K562 (cell line): ENCODE measurements at places on chromosomes 5 and 9.

GRCh38 chr9:6567140-6567591, 78.4 kb downstream of the GLDC start:
- no peaks in the 10 kb centered on the region for H3K36me3 ChIP-seq
- H3K27ac ChIP-seq, result no peak overlapping the region; the same call in 2 of the 3 replicates
- H3K27me3 ChIP-seq, result no peaks in the 10 kb centered on the region; the same call in 2 of the 3 replicates
- H3K4me3 ChIP-seq, result no peak overlapping the region

- H3K27me3 ChIP-seq, result no peaks in the 10 kb centered on the region; the same call in 2 of the 3 replicates
- H3K4me3 ChIP-seq, result no peak overlapping the region
- no peaks in the 10 kb centered on the region for H3K36me3 ChIP-seq
- H3K4me1 ChIP-seq, result no peaks in the 10 kb centered on the region
- DNase-seq, result no peak
- no peak overlapping the region for H3K27ac ChIP-seq
Observed at GRCh38 chr9:135736272-135736978, 34.4 kb downstream of the KCNT1 start.

GRCh38 chr9:19154135-19154612, 26.9 kb upstream of the PLIN2 start:
- peaks cover 20% of the 10 kb centered on the region; the same call in 2 of the 3 replicates for H3K4me1 ChIP-seq
- no peak overlapping the region for H3K4me3 ChIP-seq

DNA sequence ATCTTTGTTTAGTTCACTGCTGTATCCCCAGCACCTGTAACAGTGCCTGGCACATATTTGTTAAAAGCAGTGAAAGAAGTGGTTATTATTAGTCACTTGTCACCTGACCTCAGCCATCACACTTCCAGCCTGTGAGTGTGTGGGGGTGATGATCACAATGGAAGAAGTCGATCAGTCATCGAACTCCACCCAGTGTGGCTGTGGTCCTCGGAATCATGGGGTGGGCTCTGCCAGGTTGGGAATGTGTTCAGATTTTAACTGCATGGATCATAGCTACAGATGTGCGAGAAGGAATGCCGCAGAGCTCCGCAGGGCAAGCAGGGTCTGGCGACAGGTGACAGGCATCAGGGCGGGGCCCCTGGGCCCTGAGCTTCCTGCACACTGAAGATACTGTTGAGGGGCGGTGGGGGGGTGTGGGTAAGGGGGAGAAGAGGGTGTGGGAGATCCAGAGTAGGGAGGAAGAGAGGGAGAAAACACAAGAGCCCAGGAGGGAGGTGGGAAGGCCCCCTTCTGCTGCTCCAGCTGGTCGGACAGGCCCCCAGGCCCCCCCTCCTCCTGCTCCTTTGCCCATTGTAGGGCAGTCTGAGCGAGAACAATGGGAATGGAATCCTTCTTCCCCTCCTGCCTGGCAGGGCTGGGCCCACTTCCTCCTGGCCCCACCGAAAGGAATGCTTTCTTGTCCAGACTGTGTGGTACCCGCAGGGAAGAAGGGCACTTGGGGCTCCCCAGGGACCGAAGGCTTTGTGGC, 89.6 kb downstream of the SPRY4 start:
- H3K27me3 ChIP-seq, result peaks cover 23% of the 10 kb centered on the region
- H3K4me3 ChIP-seq, result no peak overlapping the region
- no peaks in the 10 kb centered on the region for H3K4me1 ChIP-seq
- no peak overlapping the region for H3K27ac ChIP-seq
- no peak for DNase-seq
- no peaks in the 10 kb centered on the region for H3K36me3 ChIP-seq

- H3K27ac ChIP-seq, result no peak overlapping the region
- no peaks in the 10 kb centered on the region for H3K36me3 ChIP-seq
- no peaks in the 10 kb centered on the region for H3K27me3 ChIP-seq
- no peak for DNase-seq
Observed at GRCh38 chr5:169547508-169547907, 36.1 kb upstream of the SPDL1 start.

- H3K4me1 ChIP-seq, result no peaks in the 10 kb centered on the region
- no peak overlapping the region for H3K27ac ChIP-seq
- no peaks in the 10 kb centered on the region for H3K27me3 ChIP-seq
- H3K4me3 ChIP-seq, result no peak overlapping the region
- H3K36me3 ChIP-seq, result no peaks in the 10 kb centered on the region
Observed at GRCh38 chr5:9720361-9720760, 90.2 kb upstream of the TAS2R1 start.

DNA sequence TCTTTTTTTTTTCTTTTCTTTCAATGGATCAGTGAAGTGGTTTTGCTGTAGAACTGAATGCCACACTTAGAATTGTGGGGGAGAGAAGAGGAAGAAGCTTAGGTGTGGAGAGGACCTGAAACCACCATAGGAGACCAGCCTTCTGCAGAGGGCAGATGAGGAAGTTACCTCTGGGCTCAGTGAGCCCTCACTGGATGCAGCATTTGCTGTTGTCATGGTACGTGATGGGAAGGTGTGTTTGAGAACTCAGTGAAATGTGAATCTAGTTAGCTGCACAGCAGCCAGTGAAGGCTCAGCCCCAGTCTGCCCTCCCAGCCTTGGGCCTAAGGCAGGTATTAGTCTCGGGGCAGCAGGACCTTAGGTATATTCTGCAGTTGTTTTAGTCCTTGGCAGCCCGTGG, 17.5 kb downstream of the CYFIP2 start:
- H3K4me1 ChIP-seq, result no peaks in the 10 kb centered on the region
- no peaks in the 10 kb centered on the region for H3K36me3 ChIP-seq

DNA sequence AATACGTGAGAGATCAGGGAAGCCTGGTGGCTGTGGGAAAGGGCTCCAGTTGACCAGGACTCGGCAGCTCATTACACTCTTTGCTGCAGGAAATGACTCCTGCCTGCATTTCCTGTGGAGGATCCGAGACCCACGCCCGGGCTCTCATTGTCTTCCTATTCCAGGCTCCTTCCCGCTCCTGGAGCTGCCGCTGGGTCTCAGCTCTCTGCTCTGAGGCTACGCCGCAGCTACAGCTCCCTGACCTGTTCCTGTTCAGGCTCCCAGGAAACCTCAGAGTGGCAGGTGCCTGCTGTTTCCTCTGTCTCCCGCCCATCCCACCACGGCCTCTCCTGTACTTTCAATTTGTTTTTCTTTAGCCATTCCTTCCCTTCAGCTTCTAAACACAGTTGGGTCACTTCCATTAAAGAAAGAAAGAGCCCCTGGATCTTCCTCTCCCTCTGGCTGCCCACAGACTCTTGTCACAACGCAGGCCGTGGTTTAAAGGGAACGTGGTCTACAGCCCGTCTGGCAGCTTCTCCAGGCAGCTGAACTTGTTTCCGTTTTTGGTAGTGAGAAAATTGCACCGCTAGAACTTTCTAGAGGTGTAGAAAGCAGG, 71.5 kb downstream of the IL6ST start:
- peaks cover 33% of the 10 kb centered on the region for H3K27me3 ChIP-seq
- H3K4me3 ChIP-seq, result peak overlapping the region; percentile 20; the same call in 1 of the 2 replicates
- H3K36me3 ChIP-seq, result no peaks in the 10 kb centered on the region
- no peak for DNase-seq
- H3K27ac ChIP-seq, result no peak overlapping the region

- H3K27me3 ChIP-seq, result no peaks in the 10 kb centered on the region
- H3K27ac ChIP-seq, result no peak overlapping the region
- H3K4me3 ChIP-seq, result no peak overlapping the region
- no peaks in the 10 kb centered on the region for H3K4me1 ChIP-seq
- H3K36me3 ChIP-seq, result no peaks in the 10 kb centered on the region
Observed at GRCh38 chr5:107831612-107832395, 161.1 kb upstream of the EFNA5 start.

DNA sequence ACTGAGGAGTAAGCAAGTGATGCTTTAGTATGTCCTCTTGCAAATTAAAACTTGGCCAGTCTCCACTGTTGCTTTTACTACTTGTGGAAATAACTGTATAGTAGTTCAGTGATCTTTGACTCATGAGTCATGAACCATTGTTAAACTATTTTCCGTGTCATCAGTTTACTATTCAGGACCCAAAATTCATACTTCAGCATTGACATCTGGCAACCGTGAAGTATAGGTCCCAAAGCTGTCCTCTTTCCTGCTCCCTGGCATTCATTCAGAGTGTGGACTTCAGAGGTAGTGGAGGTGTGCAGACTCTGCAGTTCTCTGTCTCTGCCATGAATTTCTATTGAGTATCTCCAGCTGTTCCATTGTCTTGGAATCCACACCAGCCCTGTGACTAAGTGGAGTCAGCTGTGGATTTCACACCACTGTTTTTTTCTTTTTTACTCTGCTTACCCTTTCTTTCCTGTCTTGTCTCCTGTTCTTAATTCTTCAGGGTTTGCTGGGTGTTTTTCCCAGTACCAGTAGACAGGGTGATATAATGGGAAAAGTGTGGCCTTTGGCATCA, 7.5 kb downstream of the TDRD7 start:
- H3K27me3 ChIP-seq, result no peaks in the 10 kb centered on the region
- H3K36me3 ChIP-seq, result no peaks in the 10 kb centered on the region
- no peak overlapping the region for H3K4me3 ChIP-seq
- H3K4me1 ChIP-seq, result no peaks in the 10 kb centered on the region

DNA sequence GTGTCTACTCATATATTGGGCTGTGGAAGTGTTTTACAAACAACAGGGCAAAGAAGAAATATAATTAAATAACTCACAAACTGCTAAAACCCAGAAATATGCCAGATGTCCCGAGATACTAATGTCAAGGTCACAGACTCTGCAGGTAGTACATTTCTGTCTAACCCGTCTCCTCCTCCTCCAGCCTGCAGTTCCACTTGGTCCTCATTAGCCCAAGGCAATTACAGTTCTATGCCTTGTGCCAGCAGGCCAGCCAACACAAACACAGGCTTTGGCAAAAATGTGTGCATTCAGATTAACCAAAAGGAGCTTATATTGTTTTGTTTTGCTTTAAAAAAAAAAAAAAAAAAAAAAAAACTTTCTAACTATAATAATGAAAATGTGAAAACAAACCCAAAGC, 148.8 kb downstream of the MYO10 start:
- no peak overlapping the region for H3K4me3 ChIP-seq
- peaks cover 15% of the 10 kb centered on the region; the same call in 1 of the 3 replicates for H3K27me3 ChIP-seq
- H3K4me1 ChIP-seq, result no peaks in the 10 kb centered on the region
- H3K36me3 ChIP-seq, result no peaks in the 10 kb centered on the region
- DNase-seq, result no peak

GRCh38 chr9:17519761-17520160, 59.1 kb upstream of the SH3GL2 start:
- H3K4me1 ChIP-seq, result no peaks in the 10 kb centered on the region
- no peak overlapping the region for H3K4me3 ChIP-seq
- no peak overlapping the region for H3K27ac ChIP-seq
- H3K36me3 ChIP-seq, result no peaks in the 10 kb centered on the region
- no peak for DNase-seq

GRCh38 chr9:88969646-88970373, 21.5 kb upstream of the S1PR3 start:
- H3K36me3 ChIP-seq, result no peaks in the 10 kb centered on the region
- H3K4me1 ChIP-seq, result no peaks in the 10 kb centered on the region
- H3K4me3 ChIP-seq, result no peak overlapping the region
- H3K27ac ChIP-seq, result no peak overlapping the region
- no peak for DNase-seq

- H3K27me3 ChIP-seq, result peaks cover 9% of the 10 kb centered on the region; the same call in 2 of the 3 replicates
- H3K4me3 ChIP-seq, result no peak overlapping the region
- H3K27ac ChIP-seq, result no peak overlapping the region
- DNase-seq, result no peak
- H3K36me3 ChIP-seq, result no peaks in the 10 kb centered on the region
Observed at GRCh38 chr9:35852876-35853865, 17.0 kb downstream of the OR13J1 start.

DNA sequence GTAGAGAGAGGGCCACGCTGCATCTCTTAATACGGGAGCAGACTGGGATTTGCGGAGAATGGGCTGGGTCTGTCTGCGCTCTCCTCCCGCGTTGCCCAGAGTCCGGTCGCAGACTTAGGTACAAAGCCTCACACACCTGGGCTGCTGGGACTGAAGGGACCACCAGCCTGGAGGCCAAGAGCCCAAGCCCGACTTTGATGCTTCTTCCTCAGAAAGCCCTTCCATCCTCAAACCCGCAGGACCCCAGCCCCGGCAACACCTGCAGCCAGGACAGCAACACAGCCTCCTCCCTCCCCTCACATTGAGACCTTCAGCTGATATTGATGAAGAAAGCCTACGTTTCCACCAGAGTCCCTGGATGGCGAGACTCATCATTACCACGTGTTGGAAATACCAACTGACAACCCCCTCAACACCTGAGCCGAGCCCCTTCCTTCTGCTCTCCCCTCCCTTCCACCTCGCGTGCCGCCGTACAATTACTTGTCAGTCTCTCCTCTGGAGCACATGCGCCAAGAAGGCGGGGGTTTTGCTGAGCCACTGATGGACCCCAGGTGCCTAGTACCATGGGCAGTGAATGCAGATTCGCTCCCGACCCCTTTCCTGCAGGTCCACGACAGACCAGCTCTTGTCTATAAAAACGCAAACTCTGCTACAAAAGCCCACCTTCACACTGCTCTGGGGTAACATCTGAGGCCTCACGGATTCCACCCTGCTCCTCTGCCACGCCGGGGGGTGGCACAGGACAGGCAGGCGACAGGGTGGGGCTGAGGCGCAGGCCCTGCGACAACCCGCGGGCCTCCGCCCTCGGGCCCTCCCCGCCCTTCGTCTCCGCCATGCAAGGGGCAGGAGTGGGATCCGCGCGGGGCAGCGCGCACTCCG, 841 bp downstream of the ASB6 start:
- H3K27ac ChIP-seq, result peak overlapping the region; percentile 74; the same call in 2 of the 3 replicates
- peaks cover 36% of the 10 kb centered on the region; the same call in 2 of the 3 replicates for H3K36me3 ChIP-seq

GRCh38 chr5:83209963-83210362, 132.6 kb downstream of the XRCC4 start:
- H3K27me3 ChIP-seq, result no peaks in the 10 kb centered on the region

DNA sequence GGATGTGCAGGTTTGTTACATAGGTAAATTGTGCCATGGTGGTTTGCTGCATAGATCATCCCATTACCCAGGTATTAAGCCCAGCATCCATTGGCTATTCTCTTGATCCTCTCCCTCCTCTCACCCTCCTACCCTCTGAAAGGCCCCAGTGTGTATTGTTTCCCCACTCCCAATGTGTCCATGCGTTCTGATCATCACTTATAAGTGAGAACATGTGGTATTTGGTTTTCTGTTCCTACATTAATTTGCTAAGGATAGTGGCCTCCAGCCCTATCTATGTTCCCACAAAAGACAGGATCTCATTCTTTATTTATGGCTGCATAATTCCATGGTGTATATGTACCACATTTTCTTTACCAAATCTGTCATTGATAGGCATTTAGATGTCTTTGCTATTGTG, 243.3 kb upstream of the PDE4D start:
- H3K4me1 ChIP-seq, result no peaks in the 10 kb centered on the region
- no peak overlapping the region for H3K27ac ChIP-seq
- no peak overlapping the region for H3K4me3 ChIP-seq
- no peaks in the 10 kb centered on the region for H3K36me3 ChIP-seq
- H3K27me3 ChIP-seq, result no peaks in the 10 kb centered on the region

GRCh38 chr5:145585443-145586148, 249.5 kb downstream of the PRELID2 start:
- no peak for DNase-seq
- H3K4me1 ChIP-seq, result no peaks in the 10 kb centered on the region
- no peak overlapping the region for H3K27ac ChIP-seq
- H3K4me3 ChIP-seq, result no peak overlapping the region

DNA sequence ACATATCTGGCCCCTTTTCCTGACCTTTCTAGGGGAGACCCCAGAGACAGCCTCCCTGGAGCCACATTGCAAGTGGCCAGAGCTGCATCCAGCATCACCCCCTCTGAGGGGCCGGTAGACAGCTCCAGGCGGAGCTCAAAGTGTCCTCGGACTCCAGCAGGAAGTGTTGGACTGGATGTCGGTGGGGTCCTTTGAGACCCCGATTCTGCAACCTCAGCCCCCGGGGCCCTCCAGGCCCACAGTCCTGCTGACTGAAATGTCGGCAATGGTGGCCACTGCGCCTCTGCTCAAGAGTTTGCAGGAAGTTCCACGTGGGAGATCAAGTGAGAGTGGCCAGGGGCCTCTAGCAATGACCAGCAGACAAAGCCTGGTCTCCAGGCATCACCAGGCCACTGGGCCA, 115.9 kb upstream of the FOXD4L5 start:
- no peaks in the 10 kb centered on the region for H3K27me3 ChIP-seq
- H3K4me3 ChIP-seq, result no peak overlapping the region
- no peak for DNase-seq
- H3K36me3 ChIP-seq, result no peaks in the 10 kb centered on the region
